Epithelial cell of esophagus (primary cell): ENCODE measurements at places on chromosomes 5 and 9.

DNA sequence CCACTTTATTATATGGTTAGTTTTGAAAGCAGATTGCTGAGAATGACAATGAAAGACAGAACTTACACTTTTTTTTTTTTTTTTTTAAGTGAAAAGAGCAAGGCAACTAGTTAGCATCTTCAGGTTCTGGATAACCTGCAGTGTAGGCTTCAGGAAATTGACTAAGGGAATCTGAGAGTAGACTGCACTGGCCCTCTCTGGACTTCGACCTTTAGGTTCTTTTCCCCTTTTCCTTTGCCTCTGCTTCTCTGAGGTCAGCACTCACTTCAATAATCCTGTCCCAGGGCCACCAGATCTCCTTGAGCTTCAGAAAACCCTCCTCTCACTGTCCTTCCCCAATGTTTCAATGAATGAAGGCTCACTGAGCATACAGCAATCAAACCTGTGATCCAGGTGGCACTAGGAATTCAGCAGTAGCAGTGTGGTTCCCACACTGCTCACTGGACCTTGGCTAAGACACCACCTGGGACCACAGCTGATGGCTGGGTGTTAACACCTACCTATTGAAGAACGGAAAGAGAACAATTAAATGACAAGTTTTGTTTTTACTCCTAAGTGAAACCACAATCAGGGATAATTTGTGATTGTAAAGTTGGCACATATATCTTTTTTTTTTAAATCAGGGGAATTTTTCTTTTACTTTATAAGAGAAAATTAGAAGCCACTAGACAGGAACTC is 85.8 kb upstream of the IL6ST start:
- DNase-seq: no peak

DNA sequence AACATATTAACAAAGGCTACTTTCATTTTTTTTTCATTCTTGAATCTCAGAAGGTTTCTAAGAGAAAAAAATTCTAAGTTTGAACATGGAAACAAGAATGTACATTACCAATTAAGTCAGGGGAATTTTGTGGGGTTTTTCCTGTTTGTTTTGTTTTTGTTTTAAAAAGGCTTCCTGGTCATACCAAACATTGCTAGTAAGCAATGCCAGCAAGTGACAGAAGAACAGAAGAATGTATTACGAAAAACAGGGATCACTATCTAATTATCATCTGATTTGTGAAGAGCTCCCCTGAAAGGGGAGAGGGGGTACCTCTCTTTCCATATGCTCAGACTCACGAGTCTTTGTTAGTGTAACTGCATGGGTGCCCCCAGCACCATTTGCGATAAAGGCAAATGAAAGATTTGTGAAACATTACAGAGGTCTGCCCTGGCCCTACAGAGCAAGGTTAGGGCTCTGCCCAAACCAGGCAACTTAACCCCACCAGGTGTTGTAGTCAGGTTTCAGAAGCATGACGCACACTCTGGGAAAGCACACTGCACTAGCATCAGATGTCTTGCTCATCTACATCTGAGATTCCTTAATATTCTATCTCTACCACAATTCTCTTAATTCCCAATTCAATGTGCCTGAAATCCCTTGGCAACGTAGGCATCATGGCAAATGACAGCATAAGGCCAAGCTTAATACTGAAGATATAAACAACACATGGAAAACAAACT is 268.2 kb downstream of the MLLT3 start:
- peak; percentile 67 for DNase-seq

- DNase-seq: no peak
Observed at GRCh38 chr9:75457474-75458011, 369.2 kb downstream of the OSTF1 start.

DNA sequence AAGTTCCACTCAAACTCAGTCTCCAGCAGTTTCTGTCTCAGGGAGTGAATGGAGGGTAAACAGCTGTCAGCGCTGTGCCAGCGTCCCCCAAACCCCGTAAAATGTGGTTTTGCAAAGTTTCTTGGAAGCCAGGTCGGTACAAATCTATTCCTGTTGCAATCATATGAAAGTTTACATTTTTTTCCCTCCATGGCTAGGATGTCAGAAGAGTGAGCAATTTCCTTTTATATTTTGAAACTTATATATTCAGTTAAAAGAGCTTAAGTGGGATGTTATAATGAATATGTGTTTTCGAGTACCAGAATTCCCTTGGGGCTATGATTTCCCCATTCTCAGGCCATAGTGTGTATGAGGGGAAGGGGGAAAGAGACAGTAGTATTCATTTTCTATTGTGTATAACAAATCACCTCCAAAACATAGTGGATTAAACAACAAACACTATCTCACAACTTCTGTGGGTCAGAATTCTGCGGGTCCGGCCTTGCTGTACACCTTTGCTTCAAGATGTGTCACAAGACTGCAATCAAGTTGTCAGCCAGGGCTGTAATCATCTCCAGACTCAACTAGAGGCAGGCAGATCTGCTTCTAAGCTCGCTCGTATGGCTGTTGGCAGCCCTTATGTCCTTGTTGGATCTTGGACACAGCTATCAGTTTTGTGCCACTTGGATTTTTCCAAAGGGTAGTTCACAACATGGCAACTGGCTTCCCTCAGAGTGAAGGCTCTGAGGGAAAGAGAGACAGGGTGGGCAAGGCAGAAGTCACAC is 107.4 kb downstream of the SNX18 start:
- DNase-seq: peak; percentile 32

GRCh38 chr9:107696302-107696701 is 206.7 kb upstream of the KLF4 start:
- DNase-seq: no peak

DNA sequence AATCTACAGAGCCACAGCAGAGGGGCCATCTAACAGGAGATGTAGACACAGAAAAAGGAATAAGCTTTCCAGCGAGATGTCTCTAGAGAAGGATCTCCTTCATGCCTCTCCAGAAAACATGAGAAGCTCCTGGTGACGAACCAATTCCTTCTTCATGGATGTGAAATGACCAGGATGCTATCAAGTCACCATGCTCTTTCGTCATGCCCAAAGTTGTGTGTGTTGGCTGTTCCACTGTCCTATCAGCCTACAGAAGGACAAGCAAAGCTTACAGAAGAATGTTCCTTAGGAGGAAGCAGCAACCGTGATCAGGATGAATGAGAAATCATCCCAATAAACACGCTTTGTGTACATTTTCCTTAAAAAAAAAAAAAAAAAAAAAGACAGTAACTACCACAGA is 54.4 kb downstream of the ALDH7A1 start:
- no peak for DNase-seq

GRCh38 chr5:76715736-76716455 is at the start of gene F2R:
Gene F2R (plus strand): TSS chr5:76716126. CDS start chr5:76716308, 182 bp downstream.
- DNase-seq: peak; percentile 56

GRCh38 chr5:68258531-68258930 is 43.0 kb downstream of the PIK3R1 start:
- no peak for DNase-seq

DNA sequence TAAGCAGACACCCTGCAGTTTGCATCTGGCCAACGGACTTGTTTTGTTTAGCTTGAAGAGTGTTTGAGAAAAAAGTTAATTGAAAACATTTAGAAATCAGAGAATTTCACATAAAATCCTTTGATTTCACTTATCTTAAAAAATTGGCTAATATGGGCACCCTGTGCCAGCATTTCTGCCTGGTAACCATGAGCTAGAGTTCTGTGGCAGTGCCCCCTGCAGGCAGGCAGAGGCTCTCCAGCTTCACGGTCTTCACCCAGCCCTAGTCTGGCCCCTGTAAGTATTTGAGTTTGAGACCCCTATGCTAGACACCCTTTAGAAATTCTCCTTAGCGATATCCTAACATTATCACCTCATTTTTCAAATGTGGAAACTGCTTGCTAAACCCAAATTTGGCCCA is 18.8 kb upstream of the FANCC start:
- DNase-seq: no peak

DNA sequence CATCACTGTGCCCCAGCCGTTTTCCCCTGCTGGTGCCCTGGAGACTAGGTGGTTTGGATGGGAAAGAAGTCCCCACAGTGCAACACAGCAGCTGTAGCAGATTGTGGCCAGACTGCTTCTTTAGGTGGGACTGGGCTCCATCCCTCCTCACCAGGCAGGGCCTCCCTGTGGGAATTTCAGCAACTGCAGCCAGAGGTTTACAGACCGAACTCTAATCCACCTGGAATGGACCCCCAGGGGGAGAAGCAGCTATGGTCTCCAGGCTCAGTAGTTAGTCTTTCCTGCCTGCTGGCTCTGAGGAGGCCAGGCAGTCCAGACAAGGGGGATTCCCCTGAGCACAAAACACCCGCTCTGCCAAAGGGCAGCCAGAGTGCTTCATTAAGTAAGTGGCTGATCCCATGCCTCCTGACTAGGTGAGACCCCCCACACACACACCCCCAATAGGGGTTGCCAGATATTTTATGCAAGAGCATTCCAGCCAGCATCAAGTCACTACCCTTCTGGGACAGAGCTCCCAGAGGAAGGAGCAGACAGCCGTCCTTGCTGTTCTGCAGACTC is 188.9 kb downstream of the SGCD start:
- DNase-seq: no peak

DNA sequence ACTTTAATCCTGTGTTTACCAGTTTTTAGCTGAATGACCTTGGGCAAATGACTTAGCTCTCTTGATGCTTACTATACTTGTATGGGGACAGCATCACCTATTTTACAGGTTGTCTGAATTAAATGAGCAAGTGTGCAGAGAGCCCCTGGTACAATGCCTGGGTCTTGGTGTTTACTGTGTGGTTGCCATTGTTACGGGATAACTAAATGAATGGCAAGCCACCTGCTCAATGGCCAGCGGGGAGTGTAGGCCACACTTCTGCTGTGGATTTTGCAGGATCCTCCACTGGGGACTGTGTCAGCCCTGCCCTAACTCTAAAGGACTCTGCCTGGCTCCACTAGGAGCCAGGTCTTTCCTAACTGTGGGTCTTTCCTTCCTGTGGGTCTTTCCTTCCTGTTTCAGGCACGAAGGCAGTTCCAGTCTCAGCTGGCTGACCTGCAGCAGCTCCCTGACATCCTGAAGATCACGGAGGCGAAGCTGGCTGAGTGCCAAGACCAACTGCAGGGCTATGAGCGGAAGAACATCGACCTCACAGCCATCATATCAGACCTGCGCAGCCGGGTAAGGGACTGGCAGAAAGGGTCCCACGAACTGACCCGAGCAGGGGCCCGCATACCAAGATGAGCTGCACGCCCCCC is 10.3 kb upstream of the GLE1 start:
- DNase-seq: no peak

- peak; percentile 13 for DNase-seq
Observed at GRCh38 chr9:96020792-96021550, 145.5 kb downstream of the ERCC6L2 start.

DNA sequence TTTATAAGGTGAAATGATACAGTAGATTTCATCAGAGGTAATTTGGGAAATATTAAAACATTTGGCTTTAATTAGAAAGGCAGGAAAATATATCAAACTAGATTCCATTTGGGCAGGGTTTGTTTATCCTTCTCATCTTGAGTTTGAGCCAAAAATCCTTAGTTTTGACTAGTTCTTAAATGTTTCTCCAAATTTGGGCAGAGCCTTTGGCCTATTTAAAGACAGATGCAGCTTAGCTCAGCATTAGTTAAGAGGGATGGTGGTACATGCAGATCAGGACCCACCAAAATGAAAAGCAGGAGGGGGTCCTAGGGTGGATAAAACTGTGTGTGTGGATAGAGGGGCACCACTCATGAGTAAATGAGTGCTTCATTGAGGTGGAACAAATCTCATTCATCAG is 20.3 kb upstream of the ARRDC3 start:
- DNase-seq: no peak

- DNase-seq: peak; percentile 16
Observed at GRCh38 chr5:84382363-84383295, 2.1 kb downstream of the EDIL3 start.

- DNase-seq: no peak
Observed at GRCh38 chr5:176944268-176944667, 45.1 kb upstream of the HK3 start.

- no peak for DNase-seq
Observed at GRCh38 chr5:93995126-93995621, 253.8 kb upstream of the POU5F2 start.

DNA sequence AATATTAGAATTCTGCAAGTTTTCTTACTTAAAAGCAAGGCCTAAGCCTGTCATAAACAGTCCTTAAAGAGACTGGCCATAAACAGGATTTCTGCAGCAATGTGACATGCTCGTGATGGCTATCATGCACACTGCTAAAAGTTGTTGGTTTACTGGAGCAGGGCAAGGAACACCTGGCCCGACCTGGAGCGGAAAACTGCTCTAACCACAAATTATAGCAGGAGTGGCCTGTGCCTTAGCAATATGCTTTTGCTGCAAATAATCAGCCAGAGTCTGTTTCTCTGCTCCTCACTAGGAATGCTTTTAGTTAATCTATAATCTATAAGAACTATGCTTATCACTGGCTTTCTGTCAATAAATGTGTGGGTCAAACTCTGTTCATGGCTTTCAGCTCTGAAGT is 322.9 kb upstream of the RPS23 start:
- no peak for DNase-seq

DNA sequence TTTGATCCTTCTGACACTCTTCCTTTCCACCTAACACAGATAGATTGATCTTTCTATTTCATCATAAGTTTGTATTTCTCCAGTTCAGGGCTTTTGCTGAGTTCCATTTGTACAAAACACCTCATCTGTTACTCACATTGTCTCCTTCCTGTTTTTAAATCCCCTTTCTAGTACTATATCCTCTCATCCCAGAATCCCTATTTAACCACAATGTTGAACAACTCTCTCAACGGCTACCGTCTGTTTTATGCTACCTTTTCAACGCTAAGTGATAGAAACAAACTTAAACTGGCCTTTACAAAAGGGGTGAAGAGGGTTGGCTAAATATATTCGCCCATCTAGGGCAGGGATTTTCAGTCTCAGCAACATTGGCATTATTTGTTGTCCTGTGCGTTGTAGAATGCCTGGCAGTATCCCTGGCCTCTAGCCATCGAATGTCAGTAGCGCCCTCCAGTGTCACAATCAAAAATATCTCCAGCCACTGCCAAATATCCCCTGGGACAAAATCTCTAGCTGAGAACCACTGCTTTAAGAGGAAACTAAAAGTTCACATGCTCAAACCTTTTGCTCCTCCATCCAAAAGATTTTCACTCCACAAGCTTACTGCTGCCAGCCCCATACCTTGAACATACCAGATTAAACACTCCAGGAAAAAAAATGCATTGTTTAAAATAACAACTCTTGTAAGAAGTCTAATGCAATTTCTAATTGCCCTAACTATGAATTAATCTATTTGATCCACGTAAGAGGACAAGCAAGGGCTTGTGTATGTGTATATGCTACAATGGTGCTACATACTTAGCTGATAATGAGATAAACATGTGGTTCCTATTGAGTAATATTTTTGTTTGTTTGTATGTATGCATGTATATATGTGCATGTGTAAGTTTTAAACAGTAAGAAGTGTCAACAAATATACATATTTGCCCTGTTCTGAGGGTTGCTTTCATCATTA is 344.0 kb downstream of the PTPRD start:
- DNase-seq: peak; percentile 75

GRCh38 chr5:36934740-36935356 is 58.3 kb downstream of the NIPBL start:
- peak; percentile 56 for DNase-seq

GRCh38 chr5:132268769-132269551 is 11.5 kb downstream of the PDLIM4 start:
- no peak for DNase-seq
